ENCODE measurements at places on chromosomes 1 and 21.

- DNase-seq: no peak
These were observed 125.6 kb downstream of the URB2 start for GRCh38 chr1:229751610-229752009.

DNA sequence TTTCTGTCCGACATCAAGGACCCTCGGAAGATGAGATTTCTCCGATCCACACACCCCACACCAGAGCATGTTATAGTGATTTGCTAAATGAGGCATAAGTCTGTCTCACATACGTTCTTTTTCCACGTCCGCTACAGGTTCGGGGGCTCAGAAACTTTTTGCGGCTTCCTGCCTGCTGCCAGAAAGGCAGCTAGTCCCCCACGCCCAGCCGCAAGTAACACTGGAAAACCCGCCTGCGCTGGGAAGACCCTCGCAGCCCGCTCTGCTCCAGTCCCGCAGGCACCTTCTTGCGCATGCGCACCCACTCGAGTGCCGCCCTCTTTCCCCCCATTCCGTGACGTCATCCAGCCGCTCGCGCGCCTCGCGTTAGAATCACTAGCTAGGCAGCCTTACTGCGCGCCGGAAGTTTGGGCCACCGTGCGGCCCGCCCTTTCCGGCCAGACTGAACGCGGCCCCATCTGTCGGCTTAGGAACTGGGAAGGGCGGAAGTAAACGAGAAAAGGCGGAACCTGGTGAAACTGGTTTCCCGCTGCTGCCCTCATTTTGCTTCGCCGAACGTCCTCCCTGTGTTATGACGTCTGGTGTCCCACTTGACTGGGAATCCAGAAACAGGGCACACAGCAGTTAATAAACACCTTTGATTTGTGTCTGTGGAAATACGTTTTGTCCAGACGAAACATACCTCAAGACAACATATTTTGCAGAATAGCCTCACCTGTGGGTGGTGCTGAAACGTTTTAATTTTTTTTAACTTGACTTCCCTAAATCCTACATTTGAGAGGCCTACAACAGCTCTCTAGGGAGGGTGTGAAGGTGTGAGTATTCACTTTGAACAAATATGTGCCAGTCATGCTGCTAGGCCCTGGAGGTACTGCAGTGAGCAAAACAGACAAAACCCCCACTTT lies at the start of gene C1orf74:
Gene C1orf74, minus strand, starts transcription at position 295 of the 905 bp plus-strand sequence. CDS start 925 bp downstream, outside the sequence.
- peak; percentile 99 for DNase-seq

DNA sequence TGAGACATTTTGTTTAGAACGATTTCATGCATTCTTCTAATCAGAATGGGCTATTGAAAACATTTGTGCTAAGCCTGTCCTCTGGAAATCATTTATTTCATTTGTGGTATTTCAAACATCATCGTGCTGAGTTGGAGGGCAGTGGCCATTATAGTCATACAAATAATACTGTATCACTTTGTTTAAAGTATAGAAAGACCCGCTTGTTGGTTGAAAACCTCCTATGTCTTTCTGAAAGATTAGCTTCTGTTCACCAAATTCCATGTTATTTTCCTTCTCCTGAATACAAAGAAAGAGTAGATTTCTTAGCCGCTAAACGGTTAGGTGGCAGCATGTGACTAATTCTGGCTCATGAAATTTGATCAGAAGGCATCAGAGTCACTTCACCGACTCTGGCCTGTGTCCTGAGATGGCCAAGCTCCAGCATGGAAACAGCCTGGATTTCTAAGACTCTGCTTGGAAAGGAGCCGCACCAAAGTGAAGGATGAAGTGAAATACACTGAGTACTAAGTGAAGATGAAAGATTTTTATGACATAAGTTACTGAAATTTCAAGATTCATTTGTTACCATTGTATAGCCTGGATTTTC lies 355.1 kb downstream of the USP25 start:
- no peak for DNase-seq

- no peak for DNase-seq
These were observed 215.6 kb downstream of the DENND1B start for GRCh38 chr1:197559655-197560054.

GRCh38 chr1:25649505-25650288 lies 33.1 kb downstream of the MAN1C1 start:
- no peak for DNase-seq

DNA sequence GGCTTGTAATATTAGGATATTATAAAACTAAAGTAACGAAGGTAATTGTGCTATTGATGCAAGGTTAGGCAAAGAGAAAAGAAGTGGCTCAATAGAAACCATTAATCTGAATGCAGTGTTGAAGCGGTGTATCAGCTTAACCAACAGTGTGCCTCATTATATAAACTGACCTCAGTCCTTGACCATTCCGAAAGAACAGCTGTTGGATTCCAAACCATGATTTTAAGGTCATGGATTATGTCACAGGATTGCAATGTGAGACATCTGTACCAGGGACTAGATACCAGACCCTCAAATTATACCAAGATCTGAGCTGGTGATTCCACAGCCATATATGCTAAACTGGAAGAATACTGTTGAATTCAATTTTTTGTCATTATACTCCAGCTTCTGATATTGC lies 134.2 kb upstream of the HP1BP3 start:
- no peak for DNase-seq

- no peak for DNase-seq
These were observed 14.7 kb downstream of the TMCO1 start for GRCh38 chr1:165753934-165754333.

DNA sequence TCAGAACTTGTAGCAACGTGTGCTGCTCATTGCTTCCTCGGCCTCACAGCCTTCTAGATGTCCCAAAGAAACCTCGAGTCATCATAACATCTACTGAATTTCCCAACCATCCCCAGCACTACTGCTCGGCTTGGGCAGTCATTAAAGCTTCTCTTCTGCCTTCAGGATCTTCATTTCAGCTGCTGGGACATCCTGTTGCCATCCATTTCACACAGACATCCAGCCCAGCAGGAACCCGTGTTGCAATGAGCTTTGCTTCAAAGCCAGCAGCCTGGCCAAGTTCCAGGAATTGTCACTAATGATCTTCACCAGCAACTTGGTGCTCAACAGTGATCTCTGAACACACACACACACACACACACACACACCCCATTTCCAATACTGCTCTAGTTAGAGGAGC lies 18.5 kb downstream of the WLS start:
- DNase-seq: peak; percentile 83

DNA sequence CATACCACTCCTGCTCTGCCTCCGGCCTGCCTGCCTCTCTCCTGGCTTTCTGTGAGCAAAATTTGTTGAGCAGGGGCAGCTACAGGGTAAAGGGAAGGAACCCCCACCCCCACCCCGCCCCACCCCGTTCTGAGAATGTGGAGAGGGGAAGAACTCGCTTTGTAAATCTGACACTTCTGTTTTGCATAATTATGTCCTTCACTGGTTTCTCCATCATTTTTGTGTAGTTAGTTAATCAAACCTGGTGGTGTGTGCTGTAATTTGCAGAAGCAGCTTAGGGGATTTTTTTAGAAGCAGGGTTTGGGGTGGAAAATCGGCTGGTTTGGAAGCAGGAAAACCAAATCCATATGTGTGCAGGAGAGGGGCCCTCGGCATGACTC lies 58.1 kb upstream of the TMEM51 start:
- no peak for DNase-seq

- no peak for DNase-seq
These were observed 6.2 kb downstream of the SH3BGRL3 start for GRCh38 chr1:26286064-26286416.

DNA sequence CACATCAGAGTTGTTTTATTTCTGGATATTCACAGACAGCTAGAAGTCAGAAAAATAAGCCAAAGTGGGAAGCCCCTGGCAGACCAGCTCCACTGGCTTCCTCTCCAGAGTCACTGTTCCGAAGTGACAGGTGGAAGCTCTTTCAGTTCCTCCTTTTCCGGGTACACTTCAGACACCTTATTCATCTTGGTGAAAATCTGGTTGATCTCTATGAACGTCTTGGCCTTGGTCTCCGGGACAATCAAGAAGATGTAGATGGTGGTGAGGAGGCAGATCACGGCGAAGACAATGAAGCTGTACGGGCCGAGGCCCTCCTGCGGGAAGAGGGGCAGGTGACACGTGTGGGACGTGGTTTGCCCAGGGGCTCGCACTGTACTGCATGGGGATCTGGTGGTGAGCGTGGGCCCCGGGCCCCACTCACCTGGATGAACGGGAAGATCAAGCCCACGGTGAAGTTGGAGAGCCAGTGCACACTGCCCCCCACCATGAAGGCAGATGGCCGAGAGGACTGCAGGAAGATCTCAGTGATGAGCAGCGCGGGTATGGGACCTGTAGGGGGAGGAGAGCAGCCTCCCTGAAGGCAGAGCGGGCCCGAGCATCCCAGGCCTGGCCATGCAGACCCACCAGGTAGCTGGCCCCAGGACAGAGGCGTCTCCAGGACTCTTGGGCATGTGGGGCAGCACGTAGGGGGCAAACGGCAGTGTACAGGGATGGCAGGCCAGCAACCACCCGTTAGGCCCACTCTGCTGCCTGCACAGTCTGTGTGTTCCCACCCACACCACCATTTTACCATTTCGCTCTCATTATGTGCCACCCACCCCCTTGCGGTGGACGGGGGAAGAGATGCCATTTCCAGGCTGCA lies 11.5 kb upstream of the SLC2A7 start:
- no peak for DNase-seq

- DNase-seq: no peak
These were observed 408.5 kb downstream of the PTPRU start for GRCh38 chr1:29644812-29645211.

DNA sequence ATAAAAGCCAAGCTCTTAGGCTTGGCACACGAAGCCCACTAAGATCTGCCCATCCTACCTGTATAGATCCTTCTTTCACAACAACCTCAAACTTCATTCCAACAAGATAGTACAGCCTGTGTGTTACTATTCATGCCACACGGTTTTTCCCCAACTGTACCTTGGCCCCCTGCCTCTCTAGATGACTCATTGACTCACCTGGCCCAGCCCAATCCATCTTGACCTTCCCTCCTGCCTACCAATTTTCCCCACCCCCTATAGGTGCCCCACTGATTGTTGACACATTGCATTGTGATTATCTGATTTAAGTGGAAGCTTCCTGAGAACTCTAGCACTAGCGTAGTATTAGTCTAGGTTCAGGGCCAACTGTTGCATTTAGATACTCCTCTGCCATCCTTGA lies 2.0 kb upstream of the CD101 start:
- DNase-seq: no peak

GRCh38 chr1:88175631-88176226 lies 508.3 kb upstream of the PKN2 start:
- DNase-seq: no peak

GRCh38 chr1:48876330-48876785 lies 99.7 kb upstream of the BEND5 start:
- no peak for DNase-seq

GRCh38 chr21:31500071-31500470 lies 156.0 kb upstream of the TIAM1 start:
- no peak for DNase-seq

GRCh38 chr1:179728271-179728670 lies 14.8 kb upstream of the FAM163A start:
- no peak for DNase-seq

GRCh38 chr21:26674323-26674722 lies 101.2 kb upstream of the CYYR1 start:
- DNase-seq: no peak
